CD14-positive monocyte (primary cell): ENCODE measurements at places on chromosomes 1 and 21. TPM values are rescaled to one million over a fixed set of nuclear protein-coding genes. Genes with fewer than 3 reads are reported as not detected.

TBX15 gene
- not detected for polyA plus RNA-seq

CD1D gene
- 121 TPM for polyA plus RNA-seq

- no peaks in the 10 kb centered on the region for H3K4me1 ChIP-seq
- H3K36me3 ChIP-seq, result no peaks in the 10 kb centered on the region
- H3K27me3 ChIP-seq, result no peaks in the 10 kb centered on the region
- H3K27ac ChIP-seq, result no peak overlapping the region
- DNase-seq, result no peak
Observed at GRCh38 chr1:226863446-226863845, 7.0 kb upstream of the PSEN2 start.

RXRG gene
- polyA plus RNA-seq, result not detected

GRCh38 chr21:36316872-36317484 is 3.0 kb upstream of the MORC3 start:
- no peak for DNase-seq
- H3K4me1 ChIP-seq, result peaks cover 19% of the 10 kb centered on the region
- H3K36me3 ChIP-seq, result no peaks in the 10 kb centered on the region
- H3K27ac ChIP-seq, result no peak overlapping the region
- no peak overlapping the region for H3K4me3 ChIP-seq

DNA sequence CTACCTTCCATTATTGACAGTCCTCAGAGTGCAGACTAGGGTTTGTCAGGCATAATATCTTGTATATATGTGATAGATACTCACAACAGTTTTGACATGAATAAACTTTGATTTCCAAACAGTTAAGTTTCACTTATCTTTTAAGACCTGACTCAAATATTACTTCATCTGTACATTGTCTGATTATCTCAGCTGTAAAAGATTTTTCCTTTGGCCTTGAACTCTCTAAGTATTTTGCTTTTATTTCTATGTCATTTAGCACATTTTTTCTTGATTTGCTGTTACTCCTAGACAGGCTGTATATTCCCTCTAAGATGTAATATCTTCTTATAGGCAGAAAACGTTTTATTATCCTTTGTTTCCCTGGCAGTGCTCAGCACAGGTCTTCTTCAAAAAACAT is 65.6 kb upstream of the DMRTA2 start:
- peaks cover 6% of the 10 kb centered on the region for H3K4me1 ChIP-seq
- no peaks in the 10 kb centered on the region for H3K27me3 ChIP-seq
- H3K4me3 ChIP-seq, result no peak overlapping the region
- DNase-seq, result no peak
- peaks cover 7% of the 10 kb centered on the region for H3K36me3 ChIP-seq

DNA sequence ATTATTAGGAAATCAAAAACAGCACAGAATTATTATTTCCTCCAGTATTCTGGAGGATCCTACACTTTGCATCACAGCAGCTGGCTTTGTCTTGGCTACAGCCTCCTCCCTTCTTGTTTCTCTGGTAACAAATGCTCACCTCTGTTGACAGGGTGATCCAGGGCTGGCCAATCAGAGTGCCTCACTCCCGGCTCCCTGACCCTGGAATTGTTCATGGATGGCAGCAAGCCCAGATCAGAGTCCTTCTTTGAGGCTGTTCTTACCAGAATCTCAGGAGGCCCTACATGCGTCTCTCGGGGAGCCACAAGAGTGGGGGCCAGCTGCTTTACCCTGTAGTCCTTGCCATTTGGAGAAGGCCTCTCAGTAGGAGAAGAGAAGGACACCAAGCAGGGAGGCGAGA is 48.4 kb upstream of the IGSF5 start:
- no peak overlapping the region for H3K4me3 ChIP-seq
- no peaks in the 10 kb centered on the region for H3K36me3 ChIP-seq
- peaks cover 2% of the 10 kb centered on the region for H3K27me3 ChIP-seq
- H3K27ac ChIP-seq, result no peak overlapping the region

DNA sequence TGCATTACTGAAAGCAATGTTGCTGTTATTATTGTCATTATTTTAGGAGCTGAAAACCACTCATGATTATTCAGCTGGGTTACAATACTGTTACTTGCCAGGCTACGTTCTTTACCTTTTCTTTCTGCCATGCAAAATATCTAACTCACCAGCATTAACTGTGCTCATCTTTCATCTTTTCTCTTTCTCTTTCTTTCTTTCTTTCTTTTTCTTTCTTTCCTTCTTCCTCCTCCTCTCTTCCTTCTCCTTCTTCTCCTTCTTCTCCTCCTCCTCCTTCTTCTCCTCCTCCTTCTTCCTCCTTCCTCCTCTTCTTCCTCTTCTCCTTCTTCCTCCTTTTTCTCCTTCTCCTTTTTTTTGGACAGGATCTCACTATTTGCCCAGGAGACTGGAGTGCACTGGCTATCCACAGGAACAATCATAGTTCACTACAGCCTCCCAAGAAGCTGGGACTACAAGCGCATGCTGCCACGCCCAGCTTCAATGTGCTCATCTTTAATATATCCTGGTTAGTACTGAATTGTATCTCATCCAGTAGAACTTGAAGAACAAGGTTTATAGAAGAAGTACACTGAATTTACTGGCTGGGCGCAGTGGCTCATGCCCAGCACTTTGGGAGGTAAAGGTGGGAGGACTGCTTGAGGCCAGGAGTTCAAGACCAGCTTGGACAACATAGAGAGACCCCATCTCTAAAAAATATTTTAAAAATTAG is 6.9 kb upstream of the ZMYM4 start:
- no peak for DNase-seq
- H3K36me3 ChIP-seq, result no peaks in the 10 kb centered on the region
- H3K4me3 ChIP-seq, result no peak overlapping the region
- H3K27me3 ChIP-seq, result no peaks in the 10 kb centered on the region

- H3K4me1 ChIP-seq, result no peaks in the 10 kb centered on the region
- no peaks in the 10 kb centered on the region for H3K27me3 ChIP-seq
- no peak for DNase-seq
- no peak overlapping the region for H3K27ac ChIP-seq
Observed at GRCh38 chr1:96338622-96339021, 383.0 kb upstream of the PTBP2 start.
